CD4-positive, alpha-beta T cell treated with Interleukin-15 for 4 hours (primary cell): ENCODE measurements at places on chromosomes 3 and 15.
A peak's percentile ranks its signal among the peaks of the same experiment; 100 is the strongest.

- DNase-seq: no peak
These were observed 41.3 kb downstream of the FAM174B start for GRCh38 chr15:92614301-92614700.

DNA sequence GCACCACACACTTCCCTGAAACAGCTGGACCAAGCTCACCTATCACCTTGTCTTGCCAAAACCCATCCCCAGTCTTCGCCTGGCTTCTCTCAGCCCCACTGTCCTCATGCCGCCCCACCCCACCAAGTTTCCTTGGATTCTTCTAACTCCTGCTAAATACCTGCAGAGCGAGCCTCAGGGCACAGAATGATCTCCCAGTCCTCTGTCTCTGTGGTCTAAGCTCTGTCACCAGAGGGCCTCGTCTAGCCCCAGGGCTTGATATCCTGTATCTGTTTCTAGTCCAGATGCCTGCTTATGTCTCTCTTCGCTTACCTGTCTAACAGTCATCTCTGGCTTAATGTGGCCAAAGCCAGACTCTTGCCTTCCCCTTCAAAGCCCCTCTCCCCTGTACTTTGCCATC, 9.7 kb downstream of the CCDC12 start:
- DNase-seq: no peak

- no peak for DNase-seq
These were observed 210.6 kb downstream of the ATP8B4 start for GRCh38 chr15:49908236-49908932.

- no peak for DNase-seq
These were observed 155.6 kb downstream of the TIGIT start for GRCh38 chr3:114449271-114450007.

GRCh38 chr3:119664370-119664769, 4.0 kb upstream of the POPDC2 start:
- no peak for DNase-seq

DNA sequence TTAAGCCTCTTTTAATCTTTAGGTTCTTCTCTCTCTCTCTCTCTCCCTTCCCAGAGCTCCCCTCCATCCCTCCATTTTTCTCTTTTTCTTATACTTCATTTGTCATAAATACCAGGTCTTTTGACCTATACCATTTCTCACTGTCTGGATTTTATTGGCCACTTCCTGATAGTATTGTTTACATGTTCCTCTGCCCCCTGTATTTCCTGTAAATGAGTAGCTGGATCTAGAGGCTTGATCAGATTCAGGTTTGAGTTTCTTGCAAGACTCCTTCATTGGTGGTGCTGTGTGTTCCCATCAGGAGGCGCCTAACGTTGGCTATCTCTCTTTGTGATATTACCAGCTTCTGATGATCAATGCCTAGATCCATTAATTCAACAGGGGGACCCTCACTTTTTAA, 42.2 kb downstream of the DAPK2 start:
- DNase-seq: no peak

DNA sequence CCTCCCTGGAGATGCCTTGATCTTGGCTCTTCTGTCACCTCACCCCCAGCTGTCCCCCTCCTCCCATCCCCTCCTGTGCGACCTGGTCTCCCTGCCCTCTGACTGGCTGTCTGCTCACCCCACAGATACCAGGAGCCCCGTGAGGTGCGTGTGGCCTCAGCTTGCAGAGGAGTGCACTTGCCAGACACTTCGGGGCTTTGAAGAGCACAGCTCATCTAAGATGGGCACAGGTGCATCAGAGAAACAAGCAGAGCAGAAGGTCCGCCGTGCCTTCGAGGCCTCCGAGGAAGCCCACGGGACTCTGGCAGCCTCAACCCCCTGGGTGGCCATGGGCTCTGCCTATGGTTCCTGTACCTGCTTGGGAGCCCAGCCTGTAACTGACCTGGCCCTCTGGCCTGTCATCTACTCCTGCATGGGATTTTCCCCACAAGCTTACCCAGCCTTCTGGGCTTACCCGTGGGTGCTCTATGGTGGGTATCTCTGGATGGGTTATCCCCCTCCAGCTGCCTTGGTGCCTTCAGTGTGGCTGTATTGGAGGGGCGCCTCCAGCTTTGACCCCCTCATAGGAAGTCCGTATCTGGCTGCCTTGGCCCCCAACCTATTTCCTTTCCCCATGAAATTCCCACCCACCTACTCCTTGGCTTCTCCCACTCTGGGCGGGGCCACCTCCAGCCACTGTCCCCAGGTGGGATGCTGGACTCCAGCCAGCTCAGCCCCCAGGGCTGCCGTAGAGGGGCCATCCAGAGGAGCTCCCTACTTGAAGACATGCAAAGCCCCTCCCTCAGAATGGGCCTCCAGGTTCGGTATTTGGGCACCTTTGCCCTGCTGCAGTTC, 3.8 kb downstream of the PRR23E start:
- DNase-seq: no peak

DNA sequence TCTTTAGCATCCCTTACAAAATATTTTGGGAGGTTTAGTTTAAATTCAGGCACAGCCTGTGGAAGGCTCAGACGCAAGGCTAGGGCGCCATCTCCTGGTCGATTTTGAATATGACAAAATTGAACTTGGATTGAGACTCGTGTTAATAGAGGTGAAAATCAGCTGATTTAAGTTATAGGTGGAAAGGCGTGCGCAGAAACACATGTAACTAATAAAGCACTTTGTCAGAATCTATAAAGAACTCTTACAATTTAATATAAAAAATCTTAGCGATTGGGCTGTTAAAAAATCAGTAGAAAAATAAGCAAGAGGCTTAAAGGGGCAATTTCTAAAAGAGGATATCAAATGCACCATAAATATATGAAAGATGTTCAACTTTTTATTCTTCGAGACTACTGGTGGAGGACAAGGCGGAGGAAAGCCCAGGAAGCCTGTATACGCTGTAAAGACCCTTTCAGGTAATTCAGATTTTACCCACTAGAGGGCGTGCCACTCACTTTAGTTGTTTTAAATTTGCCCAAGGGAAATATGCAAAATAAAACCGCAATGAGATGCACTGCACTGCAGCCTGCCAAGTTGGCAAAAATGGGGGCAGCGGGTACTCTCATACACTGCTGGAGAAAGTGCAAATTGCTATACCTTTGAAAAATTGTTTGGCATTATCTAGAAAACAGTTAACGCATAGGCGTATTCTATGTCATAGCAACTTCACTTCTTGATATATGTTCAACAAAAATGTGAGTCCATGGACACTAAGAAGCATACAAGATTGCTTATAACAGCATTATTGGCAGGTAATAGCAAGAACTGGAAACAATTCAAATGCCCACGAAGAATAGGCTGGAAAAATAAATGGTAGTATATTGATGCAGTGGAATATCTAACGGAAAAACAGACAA, 64.7 kb downstream of the SLC30A4 start:
- peak; percentile 88 for DNase-seq

GRCh38 chr3:141469720-141470119, 17.1 kb upstream of the RASA2 start:
- no peak for DNase-seq

- DNase-seq: no peak
These were observed 138.1 kb downstream of the MAP2K5 start for GRCh38 chr15:67680641-67681040.

GRCh38 chr3:58217209-58217811, 6.5 kb upstream of the DNASE1L3 start:
- DNase-seq: peak; percentile 61

- no peak for DNase-seq
These were observed 17.6 kb downstream of the SEMA3F start for GRCh38 chr3:50172626-50173220.

- no peak for DNase-seq
These were observed 615.1 kb upstream of the KCNMB2 start for GRCh38 chr3:177921153-177921552.

- DNase-seq: no peak
These were observed 23.8 kb upstream of the ZNF148 start for GRCh38 chr3:125398952-125399351.

DNA sequence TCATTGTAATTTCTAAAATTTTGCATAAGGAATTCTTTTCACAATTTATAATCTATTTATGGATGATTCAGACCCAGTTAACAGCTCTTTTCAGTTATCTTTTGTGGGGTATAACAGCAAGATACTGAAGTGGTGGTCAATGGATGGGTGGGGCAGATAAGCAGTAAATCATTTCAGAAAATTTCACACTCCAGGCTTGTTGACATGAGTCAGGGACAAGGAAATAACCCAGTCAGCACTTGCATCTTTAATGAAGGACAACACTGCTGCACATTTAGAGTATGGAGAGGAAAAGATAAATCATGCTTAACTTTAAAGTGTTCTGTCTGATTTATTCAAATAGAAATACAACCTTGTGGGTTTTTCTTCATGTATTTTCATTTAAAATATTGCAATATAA, 181.6 kb downstream of the ROBO1 start:
- DNase-seq: no peak

DNA sequence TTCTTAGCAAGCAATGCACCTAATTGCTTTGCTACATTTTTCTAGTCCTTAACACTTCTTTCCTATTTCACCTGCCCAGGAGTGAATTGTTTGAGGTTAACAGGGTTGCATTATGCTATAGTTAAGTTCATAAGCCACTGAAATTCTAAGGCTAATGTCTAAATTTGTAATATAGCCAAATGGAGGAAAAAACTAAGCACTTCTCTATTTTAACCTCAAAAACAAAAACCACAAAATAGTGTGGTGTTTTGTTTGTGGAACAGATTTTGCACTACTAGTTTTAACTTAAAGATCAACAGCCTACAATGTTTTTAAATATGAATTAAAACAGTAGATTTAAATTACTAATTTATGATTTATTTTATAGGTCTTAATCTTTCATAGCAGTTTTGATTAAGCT, 5.5 kb downstream of the ATOSA start:
- DNase-seq: no peak

DNA sequence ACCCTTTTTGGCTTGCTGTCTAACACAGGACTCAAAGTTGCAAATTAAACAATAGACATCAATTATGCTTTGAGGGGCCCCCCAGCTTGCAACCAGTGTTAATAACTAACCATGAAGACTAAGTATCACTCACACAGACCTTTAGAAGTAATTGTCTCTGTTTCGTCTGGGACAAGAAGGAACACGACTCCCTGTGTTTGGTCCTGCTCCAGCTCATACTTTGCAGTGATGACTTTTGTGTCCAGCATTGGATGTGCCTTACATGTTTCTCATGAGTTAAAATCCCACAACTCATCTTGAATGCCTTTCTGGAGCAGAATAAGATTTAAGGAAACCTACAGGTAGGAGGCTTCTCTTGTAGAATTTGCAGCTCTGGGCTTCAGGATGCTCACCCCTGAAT, 53.1 kb downstream of the GMNC start:
- no peak for DNase-seq

GRCh38 chr15:86121568-86122225, 42.0 kb downstream of the AGBL1 start:
- DNase-seq: no peak

DNA sequence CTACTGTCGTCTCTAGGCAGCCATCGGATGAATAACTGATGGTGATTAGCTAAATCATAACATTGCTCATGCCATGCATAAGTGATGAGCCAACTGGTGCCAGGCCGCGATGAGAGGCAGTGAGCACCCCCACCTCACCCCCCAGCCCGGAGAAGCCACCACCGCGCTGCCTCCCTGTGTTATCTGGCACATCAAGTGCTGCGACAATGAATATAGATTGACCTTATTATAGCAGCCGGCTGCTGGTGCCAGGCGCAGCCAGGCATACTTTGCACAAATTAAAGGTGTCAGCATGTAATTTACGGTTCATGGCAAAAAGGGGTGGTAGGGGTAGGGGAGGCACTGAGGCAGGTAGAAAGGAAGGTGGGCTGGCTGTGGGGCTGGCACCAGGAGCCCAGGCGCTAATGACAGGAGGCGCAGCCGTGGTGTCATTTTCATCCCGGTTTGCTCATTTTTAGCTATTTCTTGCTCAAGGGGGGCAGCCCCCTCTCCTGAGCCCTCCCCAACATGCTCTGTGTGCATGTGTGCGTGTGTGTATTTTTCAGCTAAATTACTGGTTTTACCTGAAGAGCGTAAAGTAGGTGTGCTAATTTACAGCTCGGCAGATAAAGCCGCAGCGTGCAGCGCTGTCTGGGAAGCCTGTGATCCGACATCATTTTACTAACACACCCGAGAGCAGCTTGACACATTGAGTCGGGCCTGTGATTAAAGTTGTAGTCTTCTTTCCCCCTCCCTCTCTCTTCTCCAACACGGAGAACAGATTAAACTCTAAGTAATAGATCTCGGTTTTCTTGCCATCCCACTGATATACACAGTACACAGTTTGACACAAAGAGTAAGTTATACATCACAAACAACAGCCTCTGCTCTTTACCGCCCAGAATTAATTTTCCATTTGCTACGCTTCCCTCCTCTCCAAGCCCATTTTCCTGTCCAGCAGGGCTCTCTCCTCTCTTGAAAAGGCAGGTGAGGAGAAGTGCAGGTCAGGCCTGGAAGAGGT, 212.3 kb downstream of the RPLP1 start:
- no peak for DNase-seq

DNA sequence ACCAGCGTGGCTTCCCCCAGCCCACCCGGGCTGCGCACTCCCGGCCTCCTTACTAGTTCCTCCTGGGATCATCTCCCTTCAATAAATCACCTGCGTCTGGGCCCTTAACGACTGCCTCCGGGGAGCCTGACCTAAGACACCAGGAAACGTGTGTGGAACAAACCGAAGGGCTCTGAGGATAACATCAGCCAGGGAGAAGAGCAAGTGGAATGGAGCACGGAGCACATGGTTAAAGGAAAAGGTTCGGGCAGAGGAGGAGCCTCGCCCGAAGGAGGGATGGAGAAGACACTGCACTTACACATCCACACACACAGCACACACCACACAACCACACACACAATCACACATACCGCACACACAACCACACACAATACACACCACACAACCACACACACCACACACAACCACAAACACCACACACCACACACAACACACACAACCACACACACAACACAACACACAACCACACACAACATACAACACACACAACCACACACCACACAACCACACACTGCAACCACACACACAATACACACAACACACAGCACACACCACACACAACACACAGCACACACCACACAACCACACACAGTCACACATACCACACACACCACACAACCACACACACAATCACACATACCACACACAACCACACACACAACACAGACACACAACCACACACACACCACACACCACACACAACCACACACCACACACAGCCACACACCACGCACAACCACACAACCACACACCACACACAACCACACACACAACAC, 24.7 kb downstream of the CPN2 start:
- DNase-seq: no peak

- no peak for DNase-seq
These were observed 6.0 kb downstream of the FAM43A start for GRCh38 chr3:194691481-194692283.
